ENCODE measurements at places on chromosomes 4 and X. TPM values are rescaled to one million over a fixed set of nuclear protein-coding genes. Genes with fewer than 3 reads are reported as not detected.

Gene GATA1
- total RNA-seq, result not detected

Gene NIPAL1
- total RNA-seq, result 0.47 TPM

Gene GRK4
- total RNA-seq, result 3.4 TPM

Gene THAP9
- total RNA-seq, result 7.8 TPM

Gene TLR3
- 2.4 TPM for total RNA-seq

Gene RHOH
- total RNA-seq, result 0.65 TPM

Gene GPR34
- total RNA-seq, result not detected

Gene VCX2
- total RNA-seq, result not detected

Gene SOWAHB
- total RNA-seq, result under 0.01 TPM

Gene CXCL13
- not detected for total RNA-seq

Measured in dermis blood vessel endothelial cell (primary cell).